Stimulated activated CD4-positive, alpha-beta T cell treated with anti-CD3 and anti-CD28 coated beads, Interleukin-1b, Interleukin-23, amount 100 ng/mL, for 4 hours (primary cell): ENCODE measurements at places on chromosomes 1 and 21.

GRCh38 chr1:54502342-54502741 is 45.7 kb upstream of the ACOT11 start:
- no peak for DNase-seq

- DNase-seq = no peak
Measured at GRCh38 chr1:110800079-110800478, 72.9 kb upstream of the CD53 start.

DNA sequence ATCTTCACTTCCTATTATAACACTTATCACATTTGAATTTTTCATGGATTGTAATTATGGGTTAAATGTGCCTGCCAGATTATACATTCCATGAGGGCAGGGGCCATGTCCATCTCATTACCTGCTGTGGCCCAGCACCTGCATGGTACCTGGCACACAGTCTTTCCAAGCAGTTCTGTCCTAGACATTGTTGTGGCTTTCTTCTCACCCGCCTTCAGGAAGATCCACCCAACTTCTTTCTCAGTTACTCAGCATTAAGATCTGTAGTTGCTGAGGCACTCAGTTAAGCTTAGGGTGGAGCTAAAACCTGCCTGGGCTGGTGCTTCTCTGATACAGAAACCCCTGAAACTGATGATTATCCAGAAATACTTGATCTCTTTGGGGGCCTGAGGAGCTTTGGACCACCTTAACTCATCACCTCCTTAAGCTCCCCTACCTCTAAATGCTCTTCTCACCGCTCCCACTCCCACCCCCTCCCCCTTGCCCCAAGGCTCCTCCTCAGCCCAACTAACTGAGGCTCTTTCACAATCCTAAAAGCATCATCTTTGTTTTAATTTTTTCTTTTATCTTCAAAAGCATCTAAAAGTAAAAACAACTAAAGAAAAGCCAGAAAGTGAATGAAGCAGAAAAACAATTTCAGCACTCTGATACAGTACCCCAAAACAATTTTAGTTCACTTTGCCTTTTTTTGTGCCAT is 190.6 kb downstream of the FGGY start:
- DNase-seq = no peak

- no peak for DNase-seq
Measured at GRCh38 chr1:232667094-232667777, 37.3 kb upstream of the SIPA1L2 start.

GRCh38 chr1:183287191-183287675 is 101.2 kb downstream of the LAMC2 start:
- no peak for DNase-seq

DNA sequence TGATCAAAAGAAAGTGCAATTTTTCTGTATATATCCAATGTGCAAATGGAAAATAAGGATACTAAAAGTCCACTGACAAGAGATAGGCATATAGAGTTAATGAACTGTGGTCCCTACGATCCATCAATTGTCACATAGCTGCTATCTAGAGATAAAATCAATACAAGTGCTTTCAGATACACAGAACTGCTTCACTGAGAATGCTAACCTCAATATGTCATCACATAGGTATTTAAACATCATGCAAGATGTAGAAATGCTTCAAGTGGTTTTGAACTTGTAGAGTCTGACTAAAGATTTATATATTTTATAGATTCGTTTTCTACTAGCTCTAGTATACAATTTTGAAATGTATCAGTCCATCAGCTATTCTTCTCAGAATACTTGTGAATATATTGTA is 1604.7 kb downstream of the PLA2G4A start:
- DNase-seq = no peak
